ENCODE measurements at places on chromosomes 16 and 17.

- DNase-seq, result no peak
These were observed 12.7 kb downstream of the KRT12 start for GRCh38 chr17:40854175-40854814.

DNA sequence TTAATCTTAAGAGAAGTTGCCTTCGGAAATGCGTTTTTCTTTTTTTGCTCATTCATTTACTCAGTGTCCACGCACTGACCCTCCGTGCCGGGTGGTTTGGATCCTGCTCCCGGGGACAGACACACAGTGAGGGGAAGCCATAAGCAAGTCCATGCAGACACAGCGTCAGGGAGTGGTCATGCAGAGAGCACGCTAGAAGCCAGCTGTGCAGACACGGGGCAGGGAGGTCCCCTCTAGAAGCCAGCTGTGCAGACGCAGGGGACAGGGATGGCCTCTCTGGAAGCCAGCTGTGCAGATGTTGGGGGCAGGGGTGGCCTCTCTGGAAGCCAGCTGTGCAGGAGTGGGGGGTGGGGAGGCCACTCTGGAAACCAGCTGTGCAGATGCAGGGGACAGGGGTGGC lies 4.8 kb downstream of the GAA start:
- DNase-seq, result no peak

DNA sequence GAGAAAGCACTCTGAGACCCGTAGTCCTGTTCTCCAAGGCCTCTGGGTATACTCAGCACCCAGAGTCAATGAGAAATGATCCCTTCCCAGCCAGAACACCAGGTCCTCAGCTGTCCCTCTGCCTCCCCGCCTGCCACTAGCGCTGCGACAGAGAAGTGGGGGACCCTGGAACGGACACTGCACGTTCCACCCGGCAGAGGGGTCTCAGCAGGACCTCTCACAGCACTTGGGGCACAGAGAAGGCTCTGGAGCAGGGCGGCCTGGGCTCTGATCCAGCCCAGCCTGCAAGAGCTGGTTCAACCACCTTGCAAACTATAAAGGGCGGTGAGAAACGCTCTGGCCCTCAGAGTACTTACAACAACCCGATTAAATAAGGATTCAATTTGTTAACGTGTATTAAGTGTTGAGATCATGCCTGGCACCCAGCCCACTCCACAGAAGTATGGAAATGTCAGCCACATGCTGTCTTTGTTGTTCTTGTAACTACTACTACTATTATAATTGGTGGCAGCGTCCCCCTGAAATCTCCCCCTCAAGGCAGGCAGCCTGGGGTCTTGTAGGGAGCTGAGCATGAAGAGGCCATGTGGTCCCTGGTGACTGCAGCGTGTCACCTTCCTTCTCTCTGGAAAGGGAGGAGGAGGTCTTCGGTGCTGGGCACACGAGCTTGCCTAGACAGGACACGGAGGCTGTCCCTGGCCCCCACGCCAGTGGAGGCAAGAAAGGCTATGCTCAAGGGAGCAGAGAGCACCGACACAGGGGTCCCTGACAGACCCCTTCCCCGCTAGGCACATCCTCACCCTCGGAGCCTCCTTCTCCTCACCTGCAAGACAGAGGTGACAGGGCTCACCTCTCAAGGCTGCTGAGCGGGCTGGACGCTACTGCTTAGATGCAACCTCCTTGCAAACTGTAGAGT lies 2.4 kb downstream of the OSGIN1 start:
- DNase-seq, result no peak

DNA sequence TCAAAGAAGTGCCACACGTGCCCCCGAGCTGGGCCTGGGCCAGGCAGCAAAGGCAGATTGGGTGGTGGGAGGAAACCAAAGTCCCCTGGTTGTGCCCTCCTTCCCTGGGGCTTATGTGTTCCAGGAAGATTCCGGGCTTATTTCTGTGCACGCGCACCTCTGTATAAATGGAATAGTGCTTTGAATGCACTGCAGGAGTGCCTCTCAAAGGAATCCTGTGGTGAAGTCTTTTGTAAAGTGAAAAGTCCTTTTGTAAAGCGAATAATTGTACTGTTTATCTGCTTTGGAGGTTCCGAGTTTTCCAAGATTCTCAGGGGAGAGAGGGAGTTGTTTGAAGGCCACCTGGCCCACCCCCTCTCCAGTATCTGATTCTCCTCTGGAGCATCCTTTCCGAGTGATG lies 26.8 kb downstream of the C17orf75 start:
- no peak for DNase-seq

- no peak for DNase-seq
These were observed 23.4 kb upstream of the CBFA2T3 start for GRCh38 chr16:89000207-89000959.

DNA sequence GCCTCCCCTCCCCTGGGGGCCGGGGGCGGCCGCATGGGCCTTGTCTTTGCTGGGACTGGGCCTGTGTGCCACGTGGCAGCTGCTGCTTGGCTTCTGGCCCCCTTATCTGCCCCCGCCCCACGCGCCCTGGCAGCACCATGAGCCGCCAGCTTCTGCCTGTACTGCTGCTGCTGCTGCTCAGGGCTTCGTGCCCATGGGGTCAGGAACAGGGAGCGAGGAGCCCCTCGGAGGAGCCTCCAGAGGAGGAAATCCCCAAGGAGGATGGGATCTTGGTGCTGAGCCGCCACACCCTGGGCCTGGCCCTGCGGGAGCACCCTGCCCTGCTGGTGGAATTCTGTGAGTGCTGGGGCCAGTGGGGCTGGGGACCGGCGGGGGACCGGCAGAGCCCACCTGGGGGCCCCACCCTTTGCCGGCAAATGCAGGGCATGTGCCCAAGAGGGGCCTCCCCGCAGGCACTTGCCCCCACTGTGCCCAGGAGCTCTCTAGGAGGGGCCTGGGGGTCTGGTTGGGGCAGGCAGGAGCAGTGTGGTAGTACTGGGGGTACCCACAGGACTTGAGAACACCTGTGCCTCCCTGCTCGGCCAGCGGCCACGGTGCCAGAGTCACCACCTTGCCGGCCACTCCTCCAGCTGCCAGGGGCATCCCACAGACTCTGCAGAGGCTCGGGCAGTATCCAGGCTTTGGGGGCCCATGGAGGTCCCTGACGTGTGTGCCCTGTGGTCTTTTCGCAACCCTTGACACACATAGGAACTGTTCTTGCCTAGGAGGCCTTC lies at the start of gene PDIA2:
PDIA2 (plus strand) TSS at position 132 of the 773 bp plus-strand sequence; CDS start at position 138, 6 bp downstream.
- DNase-seq, result no peak

DNA sequence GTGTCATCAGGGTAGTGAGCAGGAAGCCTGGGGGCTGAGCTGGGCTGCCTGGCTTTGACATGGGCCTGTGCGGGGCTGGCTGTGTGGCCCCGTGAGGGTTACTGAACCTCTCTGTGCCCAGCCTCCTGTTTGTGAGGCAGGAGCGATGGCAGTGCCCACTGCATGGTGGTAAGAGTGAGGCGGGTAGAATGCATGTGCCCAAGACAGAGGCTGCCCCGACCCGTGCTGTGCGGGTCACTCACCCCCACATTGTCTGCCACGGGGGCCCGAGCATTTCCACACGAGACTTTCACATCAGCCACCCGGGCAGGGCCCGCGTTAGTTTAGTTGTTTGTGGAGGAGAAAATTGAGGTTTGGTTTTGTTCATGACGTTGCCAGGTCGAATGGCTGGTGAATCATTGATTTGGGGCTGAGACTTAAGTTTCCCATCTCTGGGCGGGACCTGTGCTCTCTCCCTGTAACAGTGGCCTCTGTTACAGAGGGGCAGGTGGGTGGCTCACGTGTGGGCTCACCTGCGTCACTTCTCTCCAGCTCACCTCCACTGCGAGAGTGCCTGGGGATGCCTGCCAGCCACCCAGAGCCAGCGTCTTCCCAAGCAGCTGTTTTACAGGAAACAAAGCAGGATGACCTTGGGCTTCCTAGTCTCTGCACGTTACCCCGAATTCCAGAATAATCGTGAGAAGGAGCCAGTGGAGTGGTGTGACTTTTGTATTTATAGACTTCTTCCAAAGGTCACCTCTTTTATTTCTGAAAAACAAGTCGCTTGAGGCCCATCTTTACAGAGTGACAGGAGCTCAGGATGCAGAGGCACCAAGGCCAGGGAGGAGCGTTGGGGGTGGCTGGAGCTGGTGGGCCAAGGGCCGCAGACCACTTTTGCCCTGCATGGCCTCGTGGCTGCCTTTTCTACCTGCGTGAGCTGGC lies 150.6 kb downstream of the RPTOR start:
- DNase-seq, result no peak

DNA sequence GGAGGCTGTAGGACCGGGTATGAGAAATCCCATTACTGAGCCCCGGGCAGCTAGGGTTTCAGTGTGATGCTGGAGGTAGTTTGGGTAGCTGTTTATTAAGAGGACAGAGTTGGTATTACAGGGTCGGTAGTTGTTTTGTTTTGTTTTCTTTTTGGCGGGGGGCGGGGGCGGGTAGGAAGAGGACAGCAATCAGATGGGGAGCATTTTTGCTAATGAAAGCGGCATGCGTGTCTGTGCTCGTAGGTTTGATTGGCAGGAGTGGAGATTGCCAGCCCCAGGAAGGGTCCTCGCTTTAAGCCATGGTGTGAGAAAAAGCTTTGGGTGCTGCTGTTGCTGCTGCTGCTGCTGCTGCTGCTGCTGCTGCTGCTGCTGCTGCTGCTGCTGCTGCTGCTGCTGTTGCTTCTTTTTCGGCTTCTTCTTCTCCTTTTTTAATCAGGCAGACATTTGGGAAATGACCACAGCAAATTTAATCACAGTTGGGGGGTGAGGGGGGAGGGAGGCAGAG lies 498.5 kb upstream of the ZFHX3 start:
- no peak for DNase-seq

All from cortex of kidney (tissue), 1 donor.